ENCODE measurements at places on chromosomes 16 and 17.

DNA sequence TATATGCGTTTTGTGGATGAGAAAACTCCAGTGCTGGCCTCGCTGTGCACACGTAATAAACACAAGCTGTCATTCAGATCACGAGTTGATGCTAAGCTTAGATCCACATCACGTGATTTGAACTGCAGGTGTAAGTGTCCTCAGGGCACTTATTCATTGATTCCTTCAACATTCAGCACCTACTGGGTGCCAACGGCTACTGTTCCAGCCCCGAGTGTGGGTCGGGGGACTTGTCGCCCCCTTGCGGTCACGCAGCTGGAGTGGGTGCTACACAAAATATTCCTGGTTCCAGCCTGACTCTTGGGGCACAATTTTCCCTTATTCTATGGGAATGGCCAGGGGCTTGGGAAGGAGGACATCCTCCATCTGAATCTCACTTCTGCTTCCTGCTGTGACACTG lies 29.9 kb upstream of the GINS2 start:
- DNase-seq: no peak

DNA sequence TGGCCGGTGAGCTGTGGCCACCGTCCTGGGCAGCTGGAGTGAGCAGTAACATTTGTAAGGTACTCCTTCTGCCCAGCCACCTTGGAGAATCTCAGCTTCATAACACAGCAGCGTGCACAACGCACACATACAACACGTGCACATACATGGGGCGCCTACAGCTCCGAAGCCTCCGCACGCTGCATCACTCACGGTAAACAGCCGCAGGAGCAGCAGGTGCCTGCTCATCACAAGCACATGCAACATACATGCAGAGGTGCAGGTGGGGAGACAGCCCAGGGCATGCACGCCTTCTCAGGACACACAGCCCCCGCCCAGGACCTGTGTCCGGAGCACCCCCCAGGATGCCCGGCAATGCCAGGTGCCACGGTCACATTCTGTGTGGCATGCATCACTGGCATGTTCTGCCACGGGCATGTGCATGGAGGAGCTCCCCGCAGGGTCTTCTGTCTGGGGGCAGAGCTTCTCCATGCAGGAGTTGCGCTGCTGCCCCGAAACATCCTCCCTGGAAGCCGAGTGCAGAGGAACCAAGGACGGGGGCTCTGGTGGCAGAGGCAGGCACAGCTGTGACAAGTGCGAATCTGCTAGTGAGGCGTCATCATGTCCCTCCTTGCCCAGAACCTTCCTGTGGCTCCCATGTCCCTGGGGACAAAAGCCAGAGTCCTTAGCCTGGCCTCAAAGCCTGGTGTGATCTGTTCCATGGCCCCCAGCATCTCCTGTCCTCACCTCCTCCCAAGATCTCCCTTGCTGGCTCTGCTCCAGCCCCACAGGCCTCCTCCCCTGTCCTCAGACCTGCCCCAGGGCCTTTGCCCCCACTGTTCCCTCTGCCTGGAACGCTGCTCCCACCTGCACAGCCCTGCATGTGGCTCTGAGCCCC lies 184.0 kb upstream of the GSE1 start:
- no peak for DNase-seq

DNA sequence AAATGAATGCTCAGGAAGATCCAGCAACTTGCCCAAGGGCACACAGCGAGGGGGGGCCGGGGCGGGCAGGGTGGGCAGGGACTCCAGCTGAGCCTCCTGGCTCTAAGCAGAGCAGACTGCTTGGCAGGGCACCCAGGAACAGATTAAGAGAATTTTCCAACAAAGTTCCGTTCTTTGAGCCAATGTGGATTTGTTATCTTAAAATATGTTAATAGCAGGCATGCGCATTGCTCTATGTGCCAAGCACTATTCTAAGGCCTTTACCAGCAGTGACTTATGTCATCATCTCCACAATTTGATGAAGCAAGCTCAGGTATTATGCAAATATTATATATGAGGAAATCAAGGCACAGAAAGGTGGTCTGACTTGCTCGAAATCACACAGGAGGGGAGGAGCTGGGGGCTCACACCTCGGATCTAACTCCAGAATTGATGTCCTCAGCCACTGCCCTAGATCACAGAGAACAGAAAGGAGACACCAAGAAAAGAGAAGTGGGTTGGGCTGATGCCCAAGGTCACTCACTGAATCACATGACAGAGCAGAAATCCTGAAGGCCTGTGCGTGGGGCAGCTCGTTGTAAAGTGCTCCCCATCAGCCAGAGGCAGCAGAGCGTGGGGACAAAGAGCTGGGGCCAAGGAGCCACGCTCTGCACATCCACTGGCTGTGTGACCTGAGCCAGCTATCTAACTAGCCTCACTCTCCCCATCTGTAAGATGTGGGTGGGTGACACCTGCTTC lies 23.2 kb upstream of the MEAK7 start:
- DNase-seq: no peak

DNA sequence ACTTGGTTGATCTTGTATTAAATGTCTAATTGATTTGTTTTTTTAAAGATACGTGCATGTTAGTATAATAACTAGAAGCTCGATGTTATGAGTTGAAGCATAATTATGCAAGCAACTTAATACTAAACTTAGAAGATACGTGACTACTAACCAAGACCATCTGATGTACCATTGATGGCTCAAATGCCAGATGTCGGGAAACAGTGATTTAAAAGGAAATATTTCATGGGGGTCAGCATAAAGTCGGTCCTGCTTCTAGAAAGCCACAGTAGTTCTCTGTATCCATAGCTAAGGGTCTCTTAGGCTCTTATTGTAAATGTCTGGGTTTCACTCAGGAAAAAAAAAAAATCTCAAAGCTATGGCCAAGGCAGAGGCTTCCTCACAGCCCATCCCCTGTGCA lies 61.2 kb upstream of the RBFOX1 start:
- DNase-seq: no peak

GRCh38 chr16:73172241-73172972 lies 124.5 kb upstream of the ZFHX3 start:
- DNase-seq: peak; percentile 23

- DNase-seq: no peak
Measured at GRCh38 chr16:18782697-18783429, 7.3 kb downstream of the RPS15A start.

DNA sequence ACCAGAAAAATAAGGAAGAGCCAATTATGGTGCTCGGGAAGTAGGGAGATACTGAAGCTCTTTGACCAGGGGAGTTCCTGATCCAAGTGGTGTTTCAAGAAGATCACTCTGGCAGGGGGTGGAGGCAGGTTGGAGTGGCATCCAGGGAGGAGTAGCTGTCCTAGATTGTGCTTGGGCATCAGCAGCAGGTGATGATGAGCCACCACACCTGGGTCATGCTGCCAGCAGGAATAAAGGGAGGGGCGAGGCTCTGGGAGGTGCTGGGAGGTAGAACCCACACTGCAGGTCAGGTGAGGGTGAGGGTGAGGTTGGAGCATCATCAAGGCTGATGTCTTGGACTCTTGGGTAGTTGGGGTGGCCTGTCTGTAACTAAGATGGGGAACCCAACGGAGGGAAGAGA lies 35.4 kb upstream of the ADGRG1 start:
- no peak for DNase-seq

GRCh38 chr16:71846431-71846830 lies 655 bp downstream of the ATXN1L start:
- no peak for DNase-seq

DNA sequence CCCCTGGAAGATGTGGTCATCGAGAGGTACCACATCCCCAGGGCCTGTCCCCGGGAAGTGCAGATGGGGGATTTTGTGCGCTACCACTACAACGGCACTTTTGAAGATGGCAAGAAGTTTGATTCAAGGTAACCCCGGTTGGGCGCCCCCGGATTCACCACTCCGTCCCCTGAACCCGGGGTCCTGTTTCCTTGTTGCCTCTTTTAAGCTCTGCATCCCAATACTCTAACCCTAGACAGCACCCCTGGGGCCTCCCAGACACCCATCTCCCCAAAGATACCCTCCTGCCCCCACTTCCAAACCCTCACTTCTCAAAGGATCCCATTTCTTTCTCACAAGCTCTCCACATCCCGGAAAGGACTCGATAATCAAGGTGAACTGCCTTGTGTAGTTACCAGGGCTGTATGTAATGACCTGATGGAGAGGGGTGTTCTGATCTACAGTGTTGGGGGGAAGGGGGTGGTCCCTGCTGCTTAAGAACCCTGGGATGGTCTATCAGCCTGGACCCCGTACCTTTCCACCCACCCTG lies 412 bp downstream of the FKBP10 start:
- DNase-seq: no peak

GRCh38 chr16:58488531-58488930 lies 11.4 kb upstream of the NDRG4 start:
- DNase-seq: no peak

DNA sequence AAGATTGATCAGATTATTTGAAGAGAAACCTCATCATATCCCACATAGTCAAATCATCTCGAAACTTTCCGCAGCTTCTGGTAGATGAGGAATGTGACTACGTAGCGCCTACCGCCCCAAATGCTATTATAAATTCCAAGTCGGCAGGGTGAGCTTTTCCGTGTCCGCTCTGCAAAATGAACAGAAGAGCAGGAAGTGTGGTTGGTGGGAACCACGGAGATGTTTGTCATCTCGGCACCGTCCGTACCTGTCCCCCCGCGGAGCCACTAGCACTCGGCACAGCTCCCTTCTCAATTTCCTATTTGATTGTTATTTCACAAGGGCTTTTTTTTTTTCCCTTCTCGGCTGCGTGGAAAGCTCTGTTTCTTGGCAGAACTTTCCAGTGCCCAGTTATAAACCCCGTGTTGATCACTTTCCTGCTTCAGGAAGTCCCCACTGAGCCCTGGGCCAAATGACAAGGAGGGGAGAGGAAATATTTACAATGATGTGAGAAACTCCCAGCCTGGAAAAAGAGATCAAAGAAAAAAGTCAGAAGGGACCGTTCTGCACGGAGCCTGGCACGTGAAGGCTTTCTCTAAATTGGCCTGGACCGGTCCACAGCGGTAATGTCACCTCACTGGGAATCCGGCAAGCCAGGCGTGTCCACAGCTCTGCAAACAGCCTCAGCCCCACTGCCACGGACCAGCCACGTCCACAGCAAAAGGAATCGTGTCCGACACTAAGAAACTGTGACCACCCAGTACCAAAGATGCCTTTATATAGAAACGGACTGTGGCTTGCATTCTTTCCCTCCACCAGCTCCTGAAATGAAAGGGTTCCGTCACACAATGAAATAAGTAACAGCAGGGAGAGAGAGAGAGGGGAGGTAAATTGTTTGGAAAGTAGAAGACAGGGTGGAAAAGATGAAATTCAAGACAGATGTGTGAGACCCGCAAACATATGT lies 65.0 kb downstream of the MRM3 start:
- no peak for DNase-seq

DNA sequence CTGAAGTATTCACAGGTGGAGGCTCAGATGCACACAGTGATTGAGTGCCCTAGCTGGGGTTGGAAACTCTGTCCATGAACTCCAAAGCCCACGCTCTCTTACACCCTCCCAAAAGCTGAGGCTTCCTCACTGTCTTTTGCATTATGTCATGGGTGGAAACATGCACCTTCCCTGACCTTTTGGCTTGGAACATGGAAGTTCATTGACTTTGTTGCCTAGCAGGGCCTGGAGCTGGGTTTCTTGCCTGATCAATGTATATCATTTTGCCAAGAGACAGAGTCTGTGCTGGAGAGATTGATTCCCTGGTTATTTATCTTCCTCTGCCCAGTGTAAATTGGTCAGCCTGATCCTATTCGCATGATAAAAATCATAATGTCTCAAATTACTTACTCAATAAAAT lies 558.4 kb downstream of the MAF start:
- DNase-seq: no peak

GRCh38 chr16:69223882-69224281 lies 36.9 kb downstream of the SNTB2 start:
- no peak for DNase-seq

DNA sequence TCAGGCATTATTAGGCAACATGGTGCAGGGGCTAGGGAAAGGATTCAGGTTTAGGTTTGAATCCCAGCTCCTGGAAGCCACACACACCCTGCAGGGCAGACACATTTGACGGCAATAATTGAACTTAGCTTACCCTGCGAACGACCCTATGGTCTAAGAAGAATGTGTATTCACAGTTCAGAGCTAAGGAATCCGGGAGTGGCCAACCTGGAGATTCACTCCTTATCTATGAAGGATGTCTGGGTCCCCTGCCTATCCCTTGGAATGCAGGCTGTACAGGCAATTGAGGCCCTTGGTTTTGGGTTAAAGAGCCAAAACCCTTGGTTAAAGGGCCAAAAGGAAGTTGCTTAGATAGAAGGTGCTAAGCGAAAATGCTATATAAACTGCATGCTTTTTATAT lies 2.9 kb upstream of the SYT17 start:
- DNase-seq: no peak

DNA sequence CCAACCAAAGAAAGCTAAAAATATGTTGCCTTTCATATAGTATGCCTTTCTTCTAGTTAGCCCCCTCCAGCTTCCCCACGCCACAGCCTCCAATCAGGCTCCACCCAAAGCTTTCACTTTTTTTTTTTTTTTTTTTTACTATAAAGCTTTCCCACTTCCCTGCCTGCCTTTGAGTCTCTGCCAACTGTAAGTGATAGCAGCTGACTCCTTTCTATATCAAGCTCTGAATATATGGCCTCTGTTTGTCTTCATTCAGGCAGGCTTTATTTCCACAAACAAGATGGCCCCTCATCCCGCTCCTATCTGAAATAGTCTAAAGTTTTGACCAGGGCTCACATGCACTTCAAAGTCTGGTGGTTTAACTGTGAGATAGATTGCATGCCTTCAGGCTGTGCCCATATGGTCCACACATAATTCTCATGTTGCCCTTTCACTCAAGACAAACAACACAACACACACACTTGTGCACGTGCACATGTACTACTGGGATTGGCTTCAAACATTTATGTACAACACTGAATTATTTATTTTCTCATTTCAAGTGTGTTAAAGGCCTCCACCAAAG lies 39.8 kb upstream of the DYNLRB2 start:
- DNase-seq: no peak

- no peak for DNase-seq
Measured at GRCh38 chr16:3580686-3581085, 3.5 kb upstream of the NLRC3 start.

DNA sequence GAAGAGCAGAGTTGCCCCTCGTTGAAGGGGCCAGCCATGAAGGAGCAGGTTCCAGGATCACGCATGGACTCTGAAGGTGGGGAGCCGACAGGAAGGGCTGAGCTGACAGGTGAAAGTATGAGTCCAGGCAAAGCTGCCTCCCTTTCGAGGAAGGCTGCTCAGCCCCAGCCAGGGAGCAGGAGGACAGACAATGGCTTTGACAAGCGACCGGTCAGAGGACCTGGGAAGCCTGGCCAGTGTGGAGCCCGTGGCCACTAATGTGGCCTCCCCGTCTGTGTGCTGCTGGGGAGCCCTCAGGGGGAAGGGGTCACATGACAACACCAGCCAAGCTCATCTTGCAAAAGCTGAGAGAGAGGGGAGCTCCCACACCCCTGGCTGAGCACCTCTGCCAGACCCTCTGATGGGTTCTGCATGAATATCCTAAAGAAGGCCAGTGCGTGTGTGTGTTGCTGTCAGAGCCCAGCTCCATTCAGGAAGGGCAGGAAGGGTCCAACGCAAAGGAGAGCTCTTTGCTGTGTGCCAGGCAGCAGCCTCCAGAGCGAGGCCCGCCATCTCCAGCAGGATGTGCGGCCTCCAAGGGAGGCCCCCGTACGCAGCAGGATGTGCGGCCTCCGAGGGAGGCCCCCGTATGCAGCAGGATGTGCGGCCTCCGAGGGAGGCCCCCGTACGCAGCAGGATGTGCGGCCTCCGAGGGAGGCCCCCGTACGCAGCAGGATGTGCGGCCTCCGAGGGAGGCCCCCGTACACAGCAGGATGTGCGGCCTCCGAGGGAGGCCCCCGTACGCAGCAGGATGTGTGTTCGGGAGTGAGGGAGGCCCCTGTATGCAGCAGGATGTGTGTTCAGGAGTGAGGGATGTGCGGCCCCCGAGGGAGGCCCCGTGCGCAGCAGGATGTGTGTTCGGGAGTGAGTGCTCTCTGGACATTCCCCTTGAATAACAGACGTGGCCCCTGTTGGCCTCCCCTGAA lies 102.1 kb upstream of the CHMP6 start:
- DNase-seq: no peak

Measured in NCI-H1436 treated with DMSO at 0.1 percent for 48 hours (cell line).